Activated CD4-positive, alpha-beta T cell treated with anti-CD3 and anti-CD28 coated beads, Interleukin-2, amount 50 U/mL, for 24 hours (primary cell): ENCODE measurements at places on chromosomes 4 and X.

DNA sequence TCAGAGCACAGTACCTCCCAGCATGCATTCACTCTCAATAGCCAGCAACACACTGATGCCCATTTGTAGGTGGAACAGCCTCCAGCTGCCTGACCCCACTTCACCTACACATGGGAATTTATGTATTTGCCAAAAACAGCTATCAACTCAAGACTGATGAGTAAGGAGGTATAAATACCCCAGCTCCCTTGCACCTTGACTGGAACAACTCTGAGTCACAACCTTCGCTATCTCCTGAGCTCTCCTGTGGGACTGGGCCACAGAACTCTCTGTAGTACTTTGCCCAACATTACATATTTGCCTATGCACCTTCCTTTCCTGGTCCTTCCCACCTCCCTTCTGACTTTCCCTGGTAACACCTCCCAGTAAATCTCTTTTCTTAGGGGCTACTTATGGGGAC, 16.5 kb upstream of the EGFL6 start:
- no peak for DNase-seq

DNA sequence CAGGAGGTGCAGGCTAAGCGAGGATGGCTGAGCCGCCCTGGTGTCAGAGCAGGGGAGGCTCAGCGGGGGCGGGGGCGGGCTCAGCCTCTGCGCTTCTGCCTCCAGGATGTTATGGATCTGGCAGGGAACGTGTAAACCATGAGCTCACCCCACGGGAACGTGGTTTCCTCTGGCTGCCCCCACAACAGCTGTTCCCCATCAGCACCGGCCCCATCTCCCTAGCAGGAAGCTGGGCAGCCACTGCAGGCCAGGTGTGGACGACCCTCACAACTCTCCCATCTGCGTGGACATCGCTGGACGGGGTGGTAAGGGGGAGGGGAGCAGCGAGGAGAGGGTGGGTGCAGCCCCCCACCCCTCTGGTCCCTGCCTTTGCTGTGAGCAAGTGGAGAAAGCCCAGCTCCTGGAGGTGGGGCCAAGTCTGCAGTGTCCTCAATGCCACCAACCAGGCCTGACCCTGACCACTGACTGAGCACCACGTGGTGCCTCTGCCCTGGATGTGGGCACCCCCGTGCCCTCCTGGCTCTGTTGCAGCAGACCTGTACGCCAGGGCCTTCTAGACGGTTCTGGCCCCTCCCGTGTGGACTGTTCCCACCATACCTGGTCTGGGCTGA, 28.1 kb upstream of the SPON2 start:
- DNase-seq = no peak

- no peak for DNase-seq
Measured at GRCh38 chr4:93831716-93832496, 3.4 kb downstream of the ATOH1 start.

DNA sequence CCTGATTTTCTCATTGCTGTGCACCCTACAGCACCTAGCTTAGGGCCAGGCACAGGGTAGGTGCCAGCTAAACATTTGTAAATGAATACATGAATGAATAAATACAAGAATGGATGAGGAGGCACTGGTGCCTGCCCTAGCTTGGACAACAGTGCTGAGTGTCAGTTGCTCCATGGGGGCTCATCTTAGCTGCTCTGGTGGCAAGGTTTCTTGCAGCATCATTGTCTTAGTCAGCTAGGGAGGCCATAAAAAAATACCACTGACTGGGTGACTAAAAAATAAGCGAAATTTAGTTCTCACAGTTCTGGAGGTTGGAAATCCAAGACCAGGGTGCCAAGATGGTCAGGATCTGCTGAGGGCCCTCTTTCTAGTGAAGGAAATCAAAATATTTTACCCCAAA, 31.2 kb downstream of the TMEM31 start:
- DNase-seq = no peak

DNA sequence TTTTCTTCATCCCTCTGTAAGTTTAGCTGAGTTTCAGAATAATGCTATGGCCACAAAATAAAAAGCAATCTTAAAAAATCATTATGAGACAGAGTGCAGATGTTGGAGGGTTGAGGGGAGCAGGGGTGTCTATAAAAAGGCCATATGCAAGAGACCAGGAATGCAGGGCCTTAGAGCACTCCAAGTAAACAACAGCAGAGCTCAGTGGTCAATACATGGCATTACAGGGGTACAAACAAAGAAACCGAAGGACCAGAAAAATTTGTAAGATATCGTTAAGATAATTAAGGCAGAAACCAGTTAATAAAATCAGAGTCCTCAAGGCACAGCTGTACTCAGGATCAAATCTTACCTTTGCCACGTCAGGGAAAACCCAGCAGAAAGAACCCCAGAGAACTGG, 28.4 kb upstream of the NDST3 start:
- no peak for DNase-seq

DNA sequence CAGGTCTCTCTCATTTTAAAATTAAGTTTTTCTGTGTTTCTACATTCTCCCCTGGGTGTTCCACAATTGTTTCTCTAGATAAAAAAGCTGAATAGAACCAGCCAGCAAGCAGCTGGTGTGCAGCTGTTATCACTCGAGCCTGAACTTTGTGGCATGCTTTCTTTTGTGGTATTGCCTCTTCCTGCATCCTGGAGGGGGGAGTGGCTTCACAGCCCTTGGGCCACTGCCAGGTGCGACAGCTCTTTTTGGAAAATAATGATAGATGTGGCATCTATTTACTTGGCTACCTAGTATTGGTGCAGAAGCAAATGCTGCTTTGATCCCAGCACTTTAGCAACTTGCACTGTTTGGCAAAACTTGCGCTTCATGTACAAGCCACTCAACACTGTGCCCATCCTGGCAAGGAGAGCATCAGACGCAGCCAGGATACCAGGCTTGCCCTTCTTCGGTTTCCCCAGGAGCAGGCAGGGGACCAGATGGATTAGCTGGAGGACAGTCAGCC, 69.4 kb downstream of the HMGB2 start:
- DNase-seq = no peak

DNA sequence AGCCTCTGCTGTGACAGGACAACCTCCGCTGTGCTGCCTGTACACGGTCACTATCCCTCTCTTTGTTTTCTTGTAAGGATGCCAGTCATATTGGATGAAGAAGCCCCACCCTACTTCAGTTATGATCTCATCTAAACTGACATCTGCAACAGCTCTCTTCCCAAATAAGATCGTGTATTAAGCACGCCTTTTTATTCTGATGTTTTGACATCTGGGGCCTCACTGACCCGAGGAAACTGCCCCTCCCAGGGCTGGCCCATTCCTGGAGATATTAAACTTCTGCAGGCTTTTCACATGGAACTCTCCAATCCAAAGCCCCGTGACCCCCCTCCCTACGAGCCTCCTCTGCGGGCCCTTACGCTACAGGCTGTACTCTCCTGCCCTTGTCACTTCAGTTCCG, 232.0 kb downstream of the ARHGAP10 start:
- DNase-seq = no peak

GRCh38 chr4:111215755-111216154, 592.9 kb upstream of the PITX2 start:
- no peak for DNase-seq

GRCh38 chrX:46165866-46166265, 379.4 kb downstream of the ZNF674 start:
- no peak for DNase-seq

DNA sequence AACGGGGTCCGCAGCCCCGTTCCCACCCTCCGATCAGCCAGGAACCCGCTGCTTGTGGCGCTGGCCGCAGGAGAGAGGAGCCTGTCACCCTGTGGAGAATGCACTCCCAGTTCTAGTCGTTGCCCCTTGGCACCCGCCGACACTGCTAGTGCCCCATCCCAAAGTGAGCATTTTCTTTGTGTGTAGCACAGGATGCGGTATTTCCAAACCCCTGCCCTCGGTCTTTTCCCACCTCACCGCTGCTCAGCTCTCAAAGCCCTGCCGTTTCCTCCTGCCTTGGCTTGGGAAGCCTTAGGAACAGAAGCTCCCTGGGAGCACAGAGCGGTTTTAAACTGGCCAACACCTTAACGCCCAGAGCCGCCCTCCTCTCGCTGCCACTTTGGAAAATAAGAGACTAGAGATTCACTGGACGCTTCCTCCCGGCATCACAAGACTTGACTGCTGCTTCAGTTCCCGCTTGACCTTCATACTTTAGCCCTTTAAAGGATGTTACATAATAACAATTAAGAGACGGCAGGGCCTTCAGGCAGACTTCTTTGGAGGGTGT, 772 bp downstream of the CYP4V2 start:
- DNase-seq = peak; percentile 15

DNA sequence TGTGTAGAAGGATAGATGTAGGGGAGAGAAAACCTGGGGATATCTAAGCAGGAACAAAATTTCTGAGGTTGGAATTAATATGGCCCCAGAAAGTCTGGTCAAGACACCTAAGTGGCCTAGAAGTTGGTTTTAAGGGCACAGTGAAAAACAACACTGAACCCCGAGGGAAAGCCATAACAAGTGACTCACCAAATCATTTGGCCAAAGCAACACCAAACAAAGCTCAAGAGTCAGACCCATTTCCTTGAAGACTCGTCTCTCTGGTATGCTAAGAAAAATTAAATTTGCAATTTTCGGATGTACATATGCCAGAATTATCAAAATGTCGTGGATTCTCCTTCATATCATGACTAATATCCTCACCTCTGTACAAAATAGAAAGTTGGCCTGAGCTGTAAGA, 162.9 kb downstream of the SMIM20 start:
- no peak for DNase-seq

DNA sequence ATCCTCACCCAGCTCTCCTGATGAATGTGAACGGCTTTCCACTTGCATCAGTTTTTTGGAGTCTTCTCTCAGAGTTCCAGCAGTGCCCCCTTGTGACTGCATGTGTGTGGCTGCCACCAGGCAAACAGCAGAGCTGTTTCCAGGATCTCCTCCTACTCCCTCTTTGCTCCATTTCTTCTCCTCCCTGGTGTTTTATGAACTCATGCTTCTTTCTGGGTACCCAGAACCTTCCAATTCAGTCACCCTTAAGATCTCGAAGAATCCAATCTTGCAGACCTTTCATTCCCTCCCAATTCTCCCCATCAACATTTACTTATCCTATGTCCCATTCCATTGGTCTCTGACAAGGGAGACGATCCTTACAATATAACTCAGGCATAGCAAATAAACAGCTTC, 6.8 kb upstream of the TCEANC start:
- peak; percentile 7 for DNase-seq

- no peak for DNase-seq
Measured at GRCh38 chr4:53706422-53707032, 115.2 kb upstream of the LNX1 start.

DNA sequence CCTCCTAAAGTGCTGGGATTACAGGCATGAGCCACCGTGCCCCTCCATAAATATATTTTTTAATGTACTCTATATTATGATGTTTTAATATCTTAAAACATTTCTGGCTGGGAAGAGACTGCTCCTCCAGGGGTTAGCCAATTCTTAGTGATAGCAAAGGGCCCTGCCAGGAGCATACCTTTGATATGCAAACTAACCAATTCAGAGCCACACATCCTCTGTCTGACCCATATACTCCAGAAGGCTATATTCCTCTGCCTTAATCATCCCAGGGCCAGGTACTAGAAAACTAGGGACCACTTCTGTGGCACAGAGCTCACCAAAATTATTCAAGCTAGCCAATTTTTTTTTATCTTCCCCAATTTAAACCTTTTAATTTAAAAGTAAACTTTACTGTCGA, 43.6 kb upstream of the BEX4 start:
- no peak for DNase-seq

DNA sequence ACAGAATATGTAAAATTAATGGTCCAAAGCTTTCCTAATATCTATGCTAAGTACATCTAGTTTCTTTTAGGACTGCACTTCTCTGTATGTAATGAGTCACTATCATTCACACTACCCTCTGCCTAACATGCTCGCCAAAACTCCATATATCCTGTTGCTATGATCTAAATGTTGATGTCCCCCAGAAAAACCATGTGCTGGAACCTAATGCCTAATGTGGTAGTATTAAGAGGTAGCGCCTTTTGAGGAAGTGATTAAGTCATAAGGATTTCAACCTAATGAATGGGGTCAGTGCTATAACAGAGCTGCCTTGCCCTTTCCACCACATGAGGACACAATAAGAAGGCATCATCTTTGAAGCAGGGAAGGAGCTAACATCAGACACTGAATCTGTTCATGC, 34.9 kb upstream of the NFKB1 start:
- DNase-seq = no peak

DNA sequence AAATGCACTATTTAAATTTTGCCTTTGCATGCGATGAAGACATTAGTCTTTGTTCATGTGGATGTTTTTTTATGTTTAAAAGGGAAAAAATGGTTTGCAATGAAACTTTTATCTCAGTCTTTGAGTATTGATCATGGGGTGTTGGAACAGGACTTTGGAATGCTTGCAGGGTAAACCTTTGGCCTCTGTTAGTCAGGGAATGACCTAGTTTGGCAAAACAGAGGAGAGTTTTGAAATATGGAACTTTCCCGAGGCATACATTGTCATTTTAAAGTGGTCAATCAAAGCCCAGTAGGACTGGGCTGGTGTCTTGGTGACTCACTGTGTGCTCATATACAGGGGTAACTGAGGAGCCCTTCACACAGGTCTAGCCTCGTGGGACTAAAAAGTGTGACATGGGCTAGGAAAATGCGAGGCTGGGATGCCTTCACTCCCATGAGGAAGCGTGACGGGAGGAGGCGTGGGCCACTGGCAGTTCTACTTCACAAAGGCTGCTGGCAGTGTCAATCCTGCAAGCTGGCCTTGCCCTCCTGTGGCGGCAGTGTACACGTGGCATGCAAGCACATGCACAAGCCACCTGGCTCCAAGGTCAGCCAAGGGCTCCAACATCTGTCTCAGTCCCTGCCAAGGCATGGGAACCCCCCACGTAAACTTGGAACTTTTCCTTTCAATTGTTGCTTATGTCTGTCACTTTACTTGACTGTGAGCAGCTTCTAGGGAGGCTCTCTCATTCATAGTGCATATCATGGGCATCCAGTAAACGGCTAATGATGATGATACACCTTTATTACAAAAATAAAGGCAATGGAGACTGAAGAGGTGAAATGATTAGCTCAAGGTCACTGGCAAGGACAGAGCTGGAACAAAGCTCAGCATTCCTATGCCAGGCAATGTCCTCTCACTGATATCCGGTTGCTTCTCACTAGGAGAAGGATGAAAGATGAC, 5.2 kb upstream of the F11 start:
- DNase-seq = no peak

GRCh38 chr4:150379454-150379853, 202.5 kb upstream of the MAB21L2 start:
- DNase-seq = no peak

DNA sequence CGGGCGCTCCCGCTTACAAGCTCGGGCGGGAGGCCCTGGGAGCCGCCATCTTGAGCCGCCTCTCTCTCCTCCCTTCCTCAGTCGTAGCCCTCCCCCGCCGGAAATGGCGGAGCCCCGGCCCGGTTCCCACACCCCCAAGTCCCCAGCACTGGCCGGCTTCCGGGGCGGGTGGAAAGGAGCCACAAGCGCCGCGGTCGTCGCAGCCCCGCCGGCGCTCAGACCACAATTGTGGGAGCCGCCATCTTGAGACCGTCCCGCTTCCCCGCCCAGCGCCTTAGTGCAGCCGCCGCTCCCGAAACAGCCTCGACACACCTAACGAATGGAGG, 531 bp downstream of the HCFC1 start:
- DNase-seq = peak; percentile 77
